Activated naive CD4-positive, alpha-beta T cell treated with Interleukin-2 at 50 U/mL for 16 hours (primary cell): ENCODE measurements at places on chromosomes 7 and 10.

DNA sequence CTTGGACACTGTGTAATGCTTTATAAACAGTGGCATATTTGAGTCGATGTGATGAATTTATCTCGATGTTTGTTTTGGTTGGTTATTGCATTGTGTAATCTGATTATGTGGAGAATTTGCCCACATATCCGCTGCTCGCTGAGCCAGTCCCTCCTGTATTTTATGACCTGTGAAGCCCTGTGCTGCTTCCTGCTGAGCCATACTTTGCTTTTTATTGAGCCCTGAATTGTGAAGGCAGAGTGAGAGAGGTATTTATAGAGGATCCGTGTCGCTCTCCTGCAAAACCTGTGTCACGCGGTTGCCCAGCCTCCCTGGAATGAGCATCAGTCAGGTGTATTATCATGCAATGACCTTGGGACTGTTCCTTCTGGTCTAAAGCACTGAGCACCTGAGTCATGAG is 253.7 kb downstream of the ARHGAP21 start:
- DNase-seq, result no peak

GRCh38 chr10:29676732-29677131 is 42.0 kb upstream of the SVIL start:
- DNase-seq, result no peak

GRCh38 chr10:61841338-61841875 is 60.1 kb upstream of the ARID5B start:
- no peak for DNase-seq

- no peak for DNase-seq
Measured at GRCh38 chr10:775245-776075, 86.0 kb upstream of the DIP2C start.

- DNase-seq, result no peak
Measured at GRCh38 chr7:31419505-31420055, 79.1 kb upstream of the NEUROD6 start.

DNA sequence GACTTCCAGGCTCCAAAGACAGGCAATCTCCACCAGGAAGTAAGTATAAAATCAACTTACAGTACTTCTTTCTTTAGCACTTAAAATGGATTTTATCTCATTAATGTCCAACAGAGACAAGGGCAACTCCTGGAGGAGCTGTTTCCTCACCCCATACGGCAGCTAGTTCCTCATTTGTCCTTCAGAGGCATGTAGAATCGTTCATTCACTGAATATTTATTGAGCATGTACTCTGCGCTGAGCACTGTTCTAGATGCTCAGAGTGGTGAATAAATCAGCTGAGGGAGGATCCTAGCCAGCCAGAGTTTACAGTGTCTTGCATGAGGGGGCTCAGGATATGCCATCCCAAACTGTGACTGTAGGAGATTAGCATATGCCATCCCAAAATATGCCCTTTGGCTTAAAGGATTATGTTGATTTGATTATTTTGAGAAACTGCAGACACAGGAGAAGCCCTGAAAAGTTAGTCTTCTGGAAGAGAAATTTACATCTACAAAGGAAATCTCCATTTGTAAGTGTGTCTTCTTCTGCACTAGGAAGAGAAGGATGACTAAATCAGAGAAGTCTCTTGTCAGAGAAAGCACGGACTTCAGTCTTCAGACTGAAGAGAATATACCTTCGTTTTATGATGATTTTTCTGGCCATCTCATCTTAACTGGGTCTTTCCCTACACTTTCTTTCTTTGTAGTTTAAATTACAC is 66.9 kb downstream of the BAMBI start:
- no peak for DNase-seq

- no peak for DNase-seq
Measured at GRCh38 chr10:123563581-123563855, 102.6 kb upstream of the GPR26 start.

DNA sequence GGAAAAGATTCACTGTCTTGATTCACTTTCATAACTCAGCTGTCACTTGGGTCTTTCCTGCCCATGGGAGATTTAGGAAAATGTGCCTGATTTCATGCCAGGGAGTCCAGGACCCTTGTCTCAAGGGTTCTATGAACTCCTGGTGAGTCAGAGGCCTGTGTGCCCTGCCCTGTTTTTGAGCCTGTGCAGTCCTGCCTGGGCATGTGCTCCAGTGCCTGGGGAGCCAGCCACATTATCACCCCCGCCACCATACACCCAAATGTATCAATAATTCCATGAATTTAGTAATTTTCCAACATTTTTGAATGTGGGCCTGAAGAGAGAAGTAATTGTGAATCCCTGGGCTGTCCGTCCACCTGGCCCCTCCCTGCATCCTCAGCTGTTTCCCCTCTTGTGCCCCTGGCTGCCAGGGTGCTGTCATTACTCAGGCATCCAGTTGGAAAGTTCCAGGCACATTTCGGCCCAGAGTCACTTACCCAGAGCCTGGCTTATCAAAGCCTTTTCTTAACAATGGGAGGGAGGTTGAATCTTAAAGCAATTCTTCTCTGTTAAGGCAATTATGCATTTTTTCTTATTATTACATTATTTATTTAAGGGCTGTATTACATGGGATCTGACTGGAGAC is 287.8 kb upstream of the CDC14C start:
- no peak for DNase-seq

DNA sequence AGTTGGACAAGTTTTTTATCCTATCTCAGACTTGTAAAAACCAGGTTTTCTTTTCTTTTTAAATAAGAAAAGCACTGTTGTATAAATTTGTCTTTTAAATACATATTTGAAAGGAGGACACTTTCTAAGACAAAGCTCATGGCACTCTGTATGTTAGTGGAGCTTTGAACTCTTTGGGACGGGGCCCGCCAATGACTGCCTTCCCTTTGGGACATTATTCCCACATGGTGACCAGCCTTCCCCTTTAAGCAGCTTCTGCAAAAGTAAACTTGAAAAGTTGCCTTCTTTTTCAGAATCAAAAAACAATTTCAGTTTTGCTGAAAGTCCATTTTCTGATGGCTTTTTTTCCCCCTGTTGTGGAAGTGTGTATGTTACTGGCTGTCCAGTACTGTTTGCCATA is 1.8 kb downstream of the CUX1 start:
- DNase-seq, result no peak

DNA sequence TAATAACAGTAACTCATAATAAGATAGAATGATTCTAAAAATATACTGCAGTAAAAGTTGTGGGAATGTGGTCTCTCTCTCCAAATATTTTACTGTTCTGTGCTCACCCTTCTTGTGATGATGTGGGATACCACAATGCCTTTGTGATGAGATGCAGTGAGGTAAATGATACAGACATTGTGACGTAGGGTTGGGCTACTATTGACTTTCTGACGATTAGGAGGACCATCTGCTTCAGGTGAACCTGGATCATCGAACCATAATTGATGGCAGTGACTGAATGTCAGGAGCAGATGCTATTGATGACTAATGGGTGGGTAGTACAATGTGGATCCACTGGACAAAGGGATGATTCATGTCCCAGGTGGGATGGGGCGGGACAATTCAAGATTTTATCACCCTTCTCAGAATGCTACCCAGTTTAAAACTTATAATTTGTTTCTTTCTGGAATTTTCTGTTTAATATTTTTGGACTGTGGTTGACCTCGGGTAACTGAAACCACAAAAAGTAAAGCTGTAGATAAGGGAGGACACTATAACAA is 73.9 kb upstream of the ARMC3 start:
- no peak for DNase-seq

- no peak for DNase-seq
Measured at GRCh38 chr10:91665842-91666241, 33.0 kb upstream of the PPP1R3C start.

DNA sequence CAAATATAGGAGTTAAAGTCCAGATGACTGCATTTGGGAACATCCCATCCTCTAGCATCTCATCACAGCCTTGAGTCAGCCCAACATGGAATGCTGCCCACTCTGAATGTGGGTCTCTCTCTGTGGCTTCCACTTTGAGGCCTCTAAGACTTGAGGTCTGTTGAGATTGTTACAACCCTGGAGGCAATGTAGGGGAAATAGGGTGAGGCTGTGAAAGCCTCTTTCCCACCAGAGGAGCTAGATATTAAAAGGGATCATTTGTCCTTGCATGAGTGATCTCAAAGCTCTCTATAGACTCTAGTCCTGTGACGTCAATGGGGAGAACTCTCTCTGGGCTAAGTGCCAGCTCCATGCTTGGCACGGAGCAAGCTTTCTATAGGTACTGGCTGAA is 6.4 kb upstream of the GOLGA7B start:
- DNase-seq, result no peak

GRCh38 chr10:123560301-123561140 is 105.6 kb upstream of the GPR26 start:
- no peak for DNase-seq

- no peak for DNase-seq
Measured at GRCh38 chr10:34112171-34112782, 702.8 kb downstream of the PARD3 start.

DNA sequence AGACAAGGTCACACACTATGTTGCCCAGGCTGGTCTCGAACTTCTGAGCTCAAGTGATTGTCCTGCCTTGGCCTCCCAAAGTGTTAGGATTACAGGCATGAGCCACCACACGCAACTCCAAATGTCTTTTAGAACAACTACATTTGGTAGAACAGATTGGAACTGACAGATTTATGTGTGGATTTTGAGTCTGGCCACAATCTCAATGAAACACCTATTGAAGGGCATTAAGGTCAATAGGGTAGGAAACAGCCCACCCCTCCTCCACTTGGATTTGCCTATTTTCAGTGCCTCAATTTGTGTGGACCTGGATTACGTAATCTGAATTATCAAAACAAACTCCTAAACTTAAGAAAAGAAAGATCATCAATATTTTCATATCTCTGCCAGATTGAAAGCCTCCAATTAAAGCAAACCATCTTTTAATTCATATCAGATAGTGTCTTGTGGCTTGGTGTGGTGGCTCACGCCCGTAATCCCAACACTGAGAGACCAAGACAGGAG is 15.5 kb upstream of the CYP51A1 start:
- DNase-seq, result no peak

GRCh38 chr10:5666008-5666840 is at the start of gene ASB13:
ASB13 (minus strand) TSS chr10:5666595; CDS start chr10:5666551, 44 bp downstream.
- DNase-seq, result peak; percentile 40

DNA sequence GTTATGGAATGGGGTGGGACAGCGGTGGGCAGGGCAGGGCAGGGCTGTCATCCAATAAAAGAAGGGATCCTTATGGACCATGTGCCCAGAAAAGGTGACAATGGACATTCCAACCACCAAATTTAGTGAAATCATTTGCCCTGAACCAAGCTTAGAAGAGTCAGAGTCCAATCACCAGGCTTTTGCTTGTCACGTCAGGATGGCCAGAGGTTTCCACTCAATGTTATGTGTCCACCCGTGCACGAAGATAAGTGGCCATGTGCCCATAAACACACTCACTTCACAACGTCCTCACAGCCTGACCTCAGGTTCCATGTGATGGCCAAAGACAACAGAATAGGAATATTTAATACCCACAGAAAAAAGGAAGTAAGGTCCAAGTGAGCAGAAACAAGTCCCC is 36.6 kb upstream of the PLPP4 start:
- DNase-seq, result no peak

DNA sequence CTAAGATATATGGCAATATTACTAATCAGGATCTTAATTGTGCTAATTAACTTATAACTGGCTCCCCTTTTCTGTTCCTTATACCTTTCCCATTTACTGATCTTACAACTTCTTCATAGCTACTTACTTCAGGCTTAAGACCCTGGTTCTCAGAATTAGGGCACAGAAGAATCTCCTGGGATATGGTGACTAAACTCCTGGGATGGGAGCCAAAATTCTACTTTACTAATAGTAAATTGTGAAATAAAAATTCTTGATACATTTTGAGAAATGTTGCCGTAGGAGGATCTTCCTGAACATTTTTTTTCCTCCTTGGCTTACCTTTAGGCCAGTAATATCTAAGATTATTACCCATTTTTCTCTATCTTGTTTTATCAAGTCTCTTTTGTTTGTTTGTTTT is 309.5 kb downstream of the ATRNL1 start:
- no peak for DNase-seq

DNA sequence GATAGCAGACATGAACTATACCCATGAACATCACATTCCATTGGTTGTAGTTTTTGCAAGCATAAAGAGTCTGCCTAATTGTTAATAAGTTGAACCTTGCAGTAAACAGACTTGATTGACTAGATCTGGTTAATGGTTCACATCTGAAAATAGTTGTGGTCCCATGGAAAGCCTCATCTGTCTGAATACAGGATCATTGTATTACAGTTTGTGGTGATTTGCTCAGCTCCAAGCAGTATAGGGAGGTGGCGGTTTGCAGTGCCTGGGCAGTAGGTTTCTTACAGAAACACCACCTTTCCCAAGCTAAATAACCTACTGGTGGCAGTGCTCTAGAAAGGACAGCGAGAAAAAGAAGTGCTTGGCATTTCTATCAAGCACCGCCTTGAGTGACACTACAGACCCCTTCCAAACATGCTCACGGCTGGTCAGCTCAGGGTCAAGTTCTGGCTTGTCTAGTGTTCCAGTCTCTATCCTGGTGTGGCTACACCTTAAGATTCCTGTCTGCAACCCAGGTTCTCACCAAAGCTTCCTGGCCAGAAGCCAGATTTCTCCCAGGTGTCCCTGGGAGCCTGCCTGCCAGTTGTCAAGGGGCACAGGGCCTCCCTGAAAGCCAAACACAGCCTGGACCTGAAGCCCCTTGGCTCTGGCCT is 119.9 kb downstream of the FANK1 start:
- DNase-seq, result no peak

- DNase-seq, result no peak
Measured at GRCh38 chr7:7696458-7697119, 21.8 kb downstream of the RPA3 start.

GRCh38 chr7:123747620-123748141 is 1.1 kb downstream of the WASL start:
- DNase-seq, result peak; percentile 25

DNA sequence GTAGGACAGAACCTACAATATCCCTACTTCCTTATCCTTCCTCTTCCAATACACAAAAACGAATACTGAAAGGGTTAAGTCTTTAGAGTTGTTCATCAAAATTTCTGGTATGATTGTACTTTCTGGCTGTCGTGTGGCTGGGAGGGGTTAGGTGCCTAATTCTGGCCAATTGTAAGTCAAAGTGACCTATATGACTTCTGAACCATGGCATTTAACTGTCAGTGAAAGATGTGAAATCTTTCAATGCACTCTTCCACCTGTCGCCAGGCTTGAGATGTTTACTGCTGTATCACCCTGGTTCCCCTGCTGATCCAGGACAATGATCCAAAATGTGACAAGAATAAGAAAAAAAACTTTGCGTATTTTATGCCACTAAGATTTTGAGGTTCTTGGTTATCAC is 20.8 kb downstream of the EPC1 start:
- DNase-seq, result no peak

GRCh38 chr10:42691361-42692120 is 53.2 kb upstream of the ZNF33B start:
- no peak for DNase-seq
